ENCODE measurements at places on chromosomes 2 and 18.

DNA sequence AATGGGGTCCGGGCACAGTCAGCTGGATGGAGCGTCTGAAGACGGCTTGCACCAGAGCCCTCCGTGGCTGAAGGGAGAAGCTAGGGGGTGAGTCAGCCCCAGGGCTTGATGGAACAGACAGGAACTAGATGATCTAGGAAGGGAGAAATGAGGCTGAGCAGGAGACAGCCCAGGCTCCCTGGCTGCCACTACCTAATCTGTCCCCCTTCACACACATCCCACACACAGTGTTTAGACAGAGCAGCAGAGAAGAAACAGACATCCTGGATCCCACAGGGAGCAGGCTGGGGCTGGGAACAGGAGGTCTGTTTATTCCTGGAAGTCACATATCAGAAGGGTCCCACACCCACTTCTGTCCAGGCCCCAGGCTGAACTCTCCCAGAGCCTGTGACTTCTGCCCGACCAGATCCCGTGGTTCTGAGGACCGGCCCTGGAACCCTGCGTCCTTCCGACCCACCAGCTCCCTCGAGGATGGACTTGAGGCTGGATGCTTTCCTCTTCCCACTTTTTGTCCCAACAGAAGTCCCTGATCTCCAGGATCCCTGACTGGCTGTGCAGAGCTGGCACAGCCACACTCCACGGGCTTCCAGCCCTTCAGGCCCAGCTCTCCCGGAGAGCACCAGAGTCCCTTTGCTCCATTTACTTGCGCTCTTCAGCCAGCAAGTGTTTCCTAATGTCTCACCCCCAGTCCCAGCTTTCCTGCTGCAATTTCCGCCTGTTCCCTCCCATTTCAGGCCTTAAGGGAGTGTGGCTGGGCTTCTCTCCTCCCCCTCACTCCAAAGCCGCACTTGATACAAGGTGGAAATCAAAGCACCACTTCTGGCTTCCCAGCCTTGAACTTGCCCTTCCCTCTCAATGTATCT, 1.5 kb upstream of the GPBAR1 start:
- DNase-seq: no peak

DNA sequence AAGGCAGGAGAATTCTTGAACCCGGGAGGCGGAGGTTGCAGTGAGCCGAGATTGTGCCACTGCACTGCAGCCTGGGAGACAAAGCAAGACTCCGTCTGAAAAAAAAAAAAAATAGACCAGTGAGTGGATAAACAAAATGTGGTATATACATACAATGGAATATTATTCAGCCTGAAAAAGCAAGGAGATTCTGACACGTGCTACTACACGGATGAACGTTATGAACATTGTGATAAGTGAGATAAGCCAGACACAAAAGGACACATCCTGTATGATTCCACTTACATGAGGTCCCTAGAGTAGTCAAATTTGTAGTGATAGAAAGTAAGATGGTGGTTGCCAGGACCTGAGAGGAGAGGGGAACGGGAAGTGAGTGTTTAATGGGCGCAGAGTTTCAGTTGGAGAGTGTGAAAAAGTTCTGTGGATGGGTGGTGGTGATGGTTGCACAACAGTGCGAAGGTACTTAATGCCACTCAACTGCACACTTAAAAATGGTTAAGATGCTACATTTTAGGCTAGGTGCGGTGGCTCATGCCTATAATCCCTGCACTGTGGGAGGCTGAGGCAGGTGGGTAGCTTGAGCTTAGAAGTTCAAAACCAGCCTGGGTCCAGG, 38.3 kb downstream of the NIFK start:
- no peak for DNase-seq

GRCh38 chr18:35158728-35159450, 81.9 kb upstream of the ZNF397 start:
- DNase-seq: no peak

GRCh38 chr18:12236934-12237832, 17.0 kb upstream of the CIDEA start:
- no peak for DNase-seq

DNA sequence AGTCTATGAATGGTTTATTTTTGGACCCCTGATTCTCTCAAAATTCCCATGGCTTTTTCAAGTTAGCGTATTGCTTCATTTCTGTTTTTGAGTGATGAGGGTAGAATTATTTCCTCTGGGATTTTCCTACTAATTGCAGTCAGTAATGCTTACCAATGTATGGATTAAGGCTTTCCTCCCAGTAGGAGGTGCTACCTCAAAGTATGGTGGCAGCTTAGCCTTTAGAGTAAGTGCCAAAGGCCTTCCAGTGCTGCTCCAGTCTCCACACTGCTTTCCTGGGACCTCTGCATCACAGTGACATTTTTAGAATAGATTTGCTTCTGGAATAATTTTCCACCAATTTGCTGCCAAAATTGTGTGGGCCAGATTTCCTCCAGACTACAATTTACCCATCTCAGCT, 16.2 kb upstream of the SSB start:
- no peak for DNase-seq

- DNase-seq: peak; percentile 43
Measured at GRCh38 chr18:5294457-5295230, 882 bp downstream of the ZBTB14 start.

DNA sequence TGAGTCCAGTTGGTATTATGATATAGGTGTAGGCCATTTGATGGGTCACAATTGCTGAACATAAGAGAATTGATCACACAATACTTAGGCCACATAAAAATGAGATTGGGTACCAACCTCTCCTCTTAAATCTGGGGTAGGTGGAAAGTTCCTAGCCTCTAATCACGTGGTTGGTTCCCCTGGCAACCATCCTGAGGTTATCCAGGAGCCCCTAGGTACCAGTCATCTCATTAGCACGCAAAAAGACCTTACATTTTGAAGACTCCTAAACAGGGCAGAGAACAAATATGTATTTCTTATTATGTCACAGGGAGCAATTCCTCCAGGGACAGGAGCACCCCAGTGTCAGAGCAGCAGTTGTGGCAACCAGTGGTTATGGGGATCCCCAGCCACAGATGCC, 12.7 kb upstream of the SELENOI start:
- DNase-seq: no peak

DNA sequence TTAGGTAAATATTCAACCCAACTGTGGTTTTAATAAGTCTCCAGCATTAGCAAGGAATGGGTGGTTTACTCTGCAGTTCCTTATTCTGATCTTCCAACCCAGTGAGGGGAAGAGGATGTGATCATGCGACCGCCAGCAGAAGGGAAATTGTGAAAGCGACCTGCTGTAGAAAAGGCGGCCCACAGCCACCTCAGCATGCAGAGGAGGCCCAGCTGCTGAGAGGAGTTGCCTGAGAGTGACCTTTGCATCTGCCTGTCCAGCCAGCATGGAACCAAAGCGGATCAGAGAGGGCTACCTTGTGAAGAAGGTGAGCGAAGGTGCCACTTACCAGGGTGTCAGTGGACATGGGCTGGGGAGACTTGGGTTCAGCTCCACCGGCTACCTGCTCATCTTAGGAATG, at the start of gene PLEK:
Gene PLEK, plus strand, starts transcription at position 196 of the 400 bp plus-strand sequence. Its CDS starts 70 bp downstream, at position 266.
- DNase-seq: no peak

GRCh38 chr18:45957100-45957499, 10.0 kb downstream of the EPG5 start:
- DNase-seq: no peak

GRCh38 chr2:181371782-181372645, 85.2 kb upstream of the ITGA4 start:
- DNase-seq: no peak

DNA sequence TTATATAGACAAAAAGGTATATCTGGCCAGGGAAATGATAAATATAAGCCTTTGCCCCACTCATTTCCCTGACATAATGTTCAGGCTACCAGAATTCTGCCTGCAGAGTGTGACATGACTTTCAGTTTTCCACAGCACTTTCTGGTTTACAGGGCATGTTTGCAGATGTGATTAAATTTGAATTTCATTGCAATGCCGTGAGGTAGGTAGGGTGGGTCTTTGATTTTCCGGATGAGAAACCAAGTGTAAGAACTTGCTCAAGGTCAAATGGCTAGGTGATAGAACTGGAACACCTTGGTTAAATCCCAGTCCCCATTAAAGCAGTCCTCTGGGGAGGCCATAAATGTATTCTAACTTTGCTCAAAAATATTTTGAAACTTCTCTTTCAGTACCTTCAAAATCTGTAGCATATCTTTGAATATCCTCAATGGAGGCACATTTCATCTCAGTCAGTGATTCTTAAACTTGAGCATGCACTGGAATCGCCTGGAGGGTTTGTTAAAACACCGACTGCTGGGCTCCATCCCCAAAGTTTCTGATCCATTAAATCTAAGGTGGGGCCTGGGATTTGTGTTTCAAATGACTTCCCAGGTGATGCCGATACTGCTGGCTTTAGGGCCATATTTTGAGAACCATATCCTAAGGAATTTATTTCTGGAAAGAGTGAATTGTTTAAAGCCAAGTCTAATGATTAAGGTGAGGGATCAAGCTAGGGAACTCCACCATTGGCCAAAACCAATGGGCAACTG, 35.0 kb downstream of the MRPL33 start:
- no peak for DNase-seq

GRCh38 chr2:152396763-152397162, 61.8 kb downstream of the FMNL2 start:
- DNase-seq: no peak

- peak; percentile 46 for DNase-seq
Measured at GRCh38 chr2:1538663-1539062, 125.4 kb downstream of the TPO start.

DNA sequence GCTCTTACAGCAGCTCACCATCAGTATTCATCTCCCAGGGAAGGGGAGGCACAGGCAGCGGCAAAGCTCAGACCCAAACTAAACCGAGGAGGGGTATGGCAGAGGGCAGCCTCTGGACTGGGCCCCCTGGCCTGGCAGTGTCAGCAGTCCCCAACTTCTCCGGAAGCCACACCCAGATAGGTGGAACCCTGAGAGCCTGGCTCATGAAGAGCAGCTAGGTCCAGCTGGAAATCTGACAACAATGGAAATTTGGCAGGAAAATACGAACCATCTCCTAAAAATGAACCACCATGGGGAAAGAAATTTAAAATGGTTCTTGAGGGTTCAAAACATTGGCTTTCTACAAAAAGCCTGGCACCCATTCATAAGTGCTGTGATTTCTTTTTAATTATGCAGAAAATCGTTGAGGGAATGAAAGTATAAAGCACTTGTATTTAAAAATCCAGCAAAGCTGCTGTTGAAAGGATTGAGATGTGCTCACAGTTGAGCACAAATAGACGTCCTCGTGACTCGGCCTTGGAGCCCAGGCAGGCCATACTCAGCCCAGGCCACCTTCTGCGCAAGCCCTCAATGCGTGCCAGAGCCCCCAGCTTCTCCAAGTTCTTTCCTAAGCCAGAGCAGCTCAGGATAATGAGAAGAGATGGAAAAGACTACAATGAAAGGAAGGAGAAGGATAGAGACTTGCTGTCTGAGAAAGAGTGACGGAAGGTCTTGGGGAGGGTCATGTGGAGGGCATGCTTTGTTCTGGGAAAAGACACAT, 93.0 kb downstream of the COL6A3 start:
- no peak for DNase-seq

- no peak for DNase-seq
Measured at GRCh38 chr2:232014681-232015080, 53.2 kb downstream of the DIS3L2 start.
